ENCODE measurements at places on chromosomes 5 and 9.
A peak's percentile ranks its signal among the peaks of the same experiment; 100 is the strongest.

DNA sequence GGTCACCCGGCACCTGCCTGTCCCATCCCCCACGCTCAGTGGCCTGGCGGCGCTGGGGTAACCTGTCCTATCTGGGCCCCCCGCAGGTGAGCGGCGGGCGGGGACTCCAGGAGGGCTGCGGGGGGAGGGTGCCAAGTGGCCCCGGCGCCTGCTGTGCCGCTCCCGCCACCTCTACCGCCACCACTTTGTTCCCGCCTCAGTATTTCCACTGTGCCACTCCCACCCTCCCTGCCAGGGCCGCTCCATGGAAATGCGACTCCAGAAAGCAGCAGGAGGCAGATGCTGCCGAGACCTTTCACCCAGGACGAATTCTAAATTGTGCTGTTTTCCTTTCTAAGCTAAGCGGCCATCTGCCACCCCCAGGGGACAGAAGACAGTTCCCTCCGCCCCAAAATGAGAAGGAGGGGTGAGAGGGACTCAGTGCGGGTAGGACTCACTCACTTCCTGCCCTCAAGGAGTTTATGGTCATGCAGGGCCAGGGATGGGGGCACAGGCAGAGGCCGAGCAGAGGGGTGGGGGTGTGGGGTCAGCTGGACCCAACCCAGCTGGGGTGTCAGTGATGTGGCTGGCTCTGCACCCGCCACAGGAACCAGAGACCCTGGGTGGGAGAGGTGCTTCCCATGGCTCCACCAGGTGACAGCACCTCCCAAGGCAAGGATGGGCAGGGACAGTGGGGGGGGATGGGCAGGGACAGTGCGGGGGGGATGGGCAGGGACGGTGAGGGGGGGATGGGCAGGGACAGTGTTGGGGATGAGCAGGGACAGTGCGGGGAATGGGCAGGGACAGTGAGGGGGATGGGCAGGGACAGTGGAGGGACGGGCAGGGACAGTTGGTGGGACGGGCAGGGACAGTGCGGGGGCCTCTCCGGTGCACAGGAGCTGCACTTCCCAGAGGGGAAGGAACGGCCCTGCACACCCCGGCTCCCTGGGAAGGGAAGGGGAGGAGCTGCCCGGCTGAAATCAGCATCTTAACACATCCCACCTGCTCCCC is 17.8 kb downstream of the NOTCH1 start:
- DNase-seq, result no peak

DNA sequence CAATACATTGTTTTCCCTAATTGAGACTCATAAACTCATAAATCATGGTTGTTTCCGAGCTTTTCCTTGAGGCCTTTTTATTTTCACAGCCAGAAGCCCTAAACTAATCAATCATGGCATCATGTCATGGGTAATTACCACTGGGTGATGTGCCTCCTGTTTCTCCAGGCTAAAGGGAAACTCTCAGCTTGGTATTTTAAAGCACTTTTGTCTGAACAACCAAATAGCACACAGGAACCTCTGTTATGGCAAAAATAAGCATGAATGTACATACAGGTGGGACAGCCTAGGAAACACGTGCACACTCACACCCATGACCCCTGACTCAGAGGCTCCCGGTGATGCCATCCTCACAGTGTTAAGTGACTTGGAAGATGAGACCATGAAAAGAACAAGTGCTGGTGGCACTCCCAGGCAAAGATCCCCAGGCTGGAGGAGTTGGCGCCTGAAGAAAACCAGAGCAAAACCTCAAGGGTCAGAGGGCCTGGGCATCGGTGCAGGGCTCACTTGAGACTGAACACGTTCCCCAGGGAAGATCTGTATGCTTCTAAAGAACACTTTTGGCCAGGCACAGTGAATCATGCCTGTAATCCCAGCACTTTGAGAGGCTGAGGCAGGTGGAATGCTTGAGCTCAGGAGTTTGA is 154.3 kb downstream of the ROR2 start:
- DNase-seq, result peak; percentile 75

GRCh38 chr5:35852084-35852734 is 4.5 kb upstream of the IL7R start:
- no peak for DNase-seq

GRCh38 chr9:136171801-136172411 is 33.0 kb downstream of the LHX3 start:
- no peak for DNase-seq

DNA sequence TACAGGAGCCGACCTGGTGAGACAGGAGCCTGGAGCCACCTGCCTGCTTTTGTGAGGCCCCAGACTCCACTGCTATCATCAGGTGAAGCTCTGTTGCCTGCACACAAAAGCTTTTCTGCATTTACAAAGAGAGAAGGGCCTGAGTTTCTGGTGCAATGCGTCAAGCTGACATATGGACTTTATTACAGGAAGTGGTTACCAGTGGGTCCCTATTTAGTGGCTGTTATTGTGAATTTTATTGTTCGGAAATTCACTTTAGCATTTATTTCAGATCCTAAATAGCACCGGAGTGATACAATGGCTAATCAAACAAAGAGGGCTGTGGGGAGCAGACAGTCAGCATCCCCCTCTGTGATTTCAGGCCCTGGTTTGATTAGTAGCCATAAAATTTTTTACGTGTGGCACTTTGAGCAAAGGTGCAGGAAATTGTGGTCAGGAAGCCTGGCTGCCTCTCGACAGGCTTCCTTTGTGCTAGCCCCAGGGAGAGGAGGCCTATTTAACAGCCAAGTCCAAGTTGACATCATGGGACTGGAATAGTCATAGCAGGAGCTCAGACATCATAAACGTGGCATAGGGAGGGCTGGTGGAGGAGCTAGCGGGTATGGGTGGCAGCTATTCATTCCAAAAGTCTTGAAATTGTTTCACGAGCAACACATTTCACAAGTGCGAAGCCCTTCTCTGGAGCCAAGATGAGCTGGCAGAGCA is 8.4 kb downstream of the TGFBI start:
- DNase-seq, result no peak

GRCh38 chr9:112097712-112098688 is 77.1 kb downstream of the SUSD1 start:
- DNase-seq, result peak; percentile 90

Measured in ELF-1 (cell line).